ENCODE measurements at places on chromosomes 16 and 17.
A peak's percentile ranks its signal among the peaks of the same experiment; 100 is the strongest.

DNA sequence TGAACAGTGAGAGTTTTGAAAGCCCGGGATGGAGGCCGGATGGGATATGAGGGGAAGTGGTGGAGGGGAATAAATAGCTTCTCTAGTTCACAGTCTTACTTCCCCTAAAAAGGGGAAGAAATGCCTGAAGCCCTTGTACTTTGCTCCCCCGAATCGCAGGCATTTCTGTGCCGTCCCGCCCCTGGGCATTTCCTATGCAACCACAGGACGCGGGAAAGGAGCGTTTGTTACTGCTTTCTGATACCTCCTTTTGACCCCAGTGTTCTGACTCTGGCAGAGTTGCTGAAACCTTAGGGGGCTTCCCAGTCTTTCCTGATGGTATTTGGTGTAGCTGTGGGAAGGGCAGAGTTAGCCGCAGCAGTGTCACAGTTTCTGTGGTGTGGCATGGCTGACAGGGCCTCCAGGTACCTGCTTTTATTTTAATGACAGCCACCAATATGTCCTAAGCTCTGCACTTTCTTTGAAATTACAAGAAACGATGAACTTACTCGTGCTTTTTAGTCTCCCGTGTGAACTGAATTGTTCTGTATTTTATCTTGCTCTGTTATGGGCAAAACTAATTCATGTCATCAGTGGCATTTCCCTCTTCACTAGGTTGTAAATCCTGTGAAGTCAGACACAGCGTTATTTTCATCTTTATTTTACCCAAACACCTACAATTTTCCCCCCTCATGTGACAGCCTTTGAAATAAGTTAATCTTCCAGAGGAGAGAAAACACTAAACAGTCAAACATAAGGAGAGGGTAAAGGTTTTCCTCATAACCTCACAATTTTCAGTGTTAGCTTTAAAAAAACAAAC, 27.1 kb downstream of the USP10 start:
- DNase-seq: peak; percentile 19

DNA sequence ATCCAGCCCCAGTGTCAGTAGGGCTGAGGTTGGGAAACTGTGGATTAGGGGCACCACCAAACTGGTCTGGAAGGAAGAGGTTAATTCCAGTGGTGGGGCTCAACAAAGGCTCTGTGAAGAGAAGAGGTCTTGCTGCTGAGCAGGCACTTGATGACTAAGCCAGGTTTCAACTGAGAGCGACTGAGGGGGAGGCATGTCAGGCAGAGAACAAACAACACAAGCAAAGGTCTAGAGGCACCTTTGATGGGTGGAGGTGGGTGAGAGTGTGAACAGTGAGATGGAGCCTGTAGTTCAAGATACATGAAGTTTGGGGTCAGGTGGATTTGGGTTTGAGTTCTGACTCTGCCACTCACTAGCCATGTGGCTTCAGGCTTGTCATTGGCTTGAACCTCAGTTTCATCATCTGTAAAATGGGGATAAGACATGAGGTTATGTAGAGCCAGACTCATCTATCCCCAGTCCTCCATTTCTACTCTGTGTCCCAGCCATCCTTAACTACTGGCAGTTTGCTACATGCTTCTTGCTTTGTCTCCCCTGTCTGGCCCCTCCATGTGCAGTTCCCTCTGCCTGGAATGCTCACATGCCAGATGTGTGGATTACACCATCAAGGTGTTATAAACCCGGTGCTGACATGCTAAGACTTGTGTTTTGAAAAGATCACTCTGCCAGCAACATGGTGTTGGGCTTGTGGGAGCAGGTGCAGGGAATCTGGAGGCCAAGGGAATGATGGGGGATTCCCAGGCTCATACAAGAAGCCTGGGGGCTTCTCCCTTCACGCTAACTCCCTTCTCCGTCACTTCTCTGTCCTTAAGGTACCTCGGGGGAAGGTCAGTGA, 3.0 kb upstream of the RMI2 start:
- no peak for DNase-seq

GRCh38 chr17:80873307-80873951, 118.2 kb upstream of the CHMP6 start:
- DNase-seq: no peak

- DNase-seq: no peak
These were observed 135.7 kb downstream of the ABCA8 start for GRCh38 chr17:68819465-68819864.

DNA sequence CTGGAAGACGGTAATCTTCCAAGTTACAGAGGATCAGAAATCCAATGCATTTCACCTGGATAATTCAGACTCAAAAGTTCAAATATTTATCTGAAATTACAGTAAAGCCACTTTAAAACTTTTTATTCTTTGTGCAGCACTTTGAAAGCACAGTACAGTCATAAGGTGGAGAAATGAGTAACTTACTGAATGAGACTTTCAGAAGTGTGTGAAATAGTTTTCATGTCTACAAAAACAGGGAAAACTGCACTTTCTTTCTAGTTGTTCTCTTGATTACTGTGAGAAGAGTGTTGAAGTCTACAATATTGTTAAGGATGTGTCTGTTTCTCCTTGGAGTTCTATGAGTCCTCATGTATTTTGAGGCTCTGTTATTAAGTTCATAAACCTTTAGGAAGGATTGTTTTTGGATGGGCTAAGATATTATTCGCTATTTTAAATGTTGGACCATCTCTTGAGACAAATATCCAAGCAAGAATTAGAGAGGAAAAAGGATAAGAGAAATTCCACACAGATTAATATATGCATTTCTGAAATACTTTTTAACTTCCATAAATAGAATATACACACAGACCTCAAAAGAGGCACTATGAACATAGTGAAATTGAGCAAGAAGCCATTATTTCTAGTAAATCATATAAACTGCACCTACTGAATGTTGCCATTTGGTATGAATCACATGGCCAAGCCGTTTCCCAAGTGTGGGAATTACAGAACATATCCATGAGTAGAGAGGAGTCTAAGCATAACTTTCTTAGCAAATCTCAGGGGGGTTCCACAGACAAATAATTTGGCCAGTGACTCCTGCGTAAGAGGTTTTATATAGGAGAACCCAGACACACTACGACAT, 83.6 kb upstream of the PLEKHM1 start:
- no peak for DNase-seq

- no peak for DNase-seq
These were observed 20.6 kb upstream of the PRKCA start for GRCh38 chr17:66281661-66282369.

- no peak for DNase-seq
These were observed 11.8 kb downstream of the POLR2A start for GRCh38 chr17:7495906-7496434.

DNA sequence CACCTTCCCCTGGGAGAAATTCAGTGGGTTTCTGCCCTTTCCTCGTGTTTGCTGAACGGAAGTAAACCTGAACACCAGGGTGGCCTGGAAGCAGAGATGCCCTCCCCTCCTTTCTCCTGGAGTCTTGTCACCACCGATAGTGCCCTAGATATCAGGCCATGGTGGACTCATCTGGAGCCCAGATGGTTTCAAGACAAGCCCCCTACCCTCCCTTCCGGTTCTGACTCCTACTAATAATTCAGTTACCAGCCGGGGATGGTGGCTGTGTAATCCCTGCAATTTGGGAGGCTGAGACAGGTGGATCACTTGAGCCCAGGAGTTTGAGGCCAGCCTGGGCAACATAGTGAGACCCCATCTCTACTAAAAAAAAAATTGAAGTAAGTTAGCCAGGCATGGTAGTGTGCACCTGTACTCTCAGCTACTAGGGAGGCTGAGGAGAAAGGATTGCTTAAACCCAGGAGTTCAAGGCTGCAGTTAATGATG, 2.4 kb downstream of the ZNF469 start:
- DNase-seq: no peak

GRCh38 chr16:19033761-19034160, 33.7 kb upstream of the COQ7 start:
- DNase-seq: no peak

GRCh38 chr16:49757559-49758069, 98.3 kb downstream of the ZNF423 start:
- DNase-seq: no peak

DNA sequence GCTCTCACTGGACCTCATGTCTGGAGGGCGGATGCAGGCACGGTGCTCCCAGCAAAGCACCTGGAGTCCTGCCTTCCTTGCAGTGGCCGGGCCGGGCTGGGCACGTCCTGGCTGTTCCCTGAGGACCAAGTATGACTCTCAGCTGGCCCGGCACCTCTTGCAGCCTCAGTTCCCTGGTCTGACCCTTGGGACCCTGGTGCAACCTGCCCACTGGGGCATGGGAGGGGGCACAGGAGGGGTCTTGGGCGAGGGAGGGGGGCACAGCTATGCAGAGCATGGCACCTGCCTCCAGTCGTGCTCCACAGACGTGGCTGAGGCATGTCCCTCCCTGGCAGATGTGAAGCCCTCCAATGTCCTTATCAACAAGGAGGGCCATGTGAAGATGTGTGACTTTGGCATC, 19.6 kb downstream of the MAP2K3 start:
- DNase-seq: no peak

- no peak for DNase-seq
These were observed 24.3 kb downstream of the G6PC3 start for GRCh38 chr17:44094701-44095387.

DNA sequence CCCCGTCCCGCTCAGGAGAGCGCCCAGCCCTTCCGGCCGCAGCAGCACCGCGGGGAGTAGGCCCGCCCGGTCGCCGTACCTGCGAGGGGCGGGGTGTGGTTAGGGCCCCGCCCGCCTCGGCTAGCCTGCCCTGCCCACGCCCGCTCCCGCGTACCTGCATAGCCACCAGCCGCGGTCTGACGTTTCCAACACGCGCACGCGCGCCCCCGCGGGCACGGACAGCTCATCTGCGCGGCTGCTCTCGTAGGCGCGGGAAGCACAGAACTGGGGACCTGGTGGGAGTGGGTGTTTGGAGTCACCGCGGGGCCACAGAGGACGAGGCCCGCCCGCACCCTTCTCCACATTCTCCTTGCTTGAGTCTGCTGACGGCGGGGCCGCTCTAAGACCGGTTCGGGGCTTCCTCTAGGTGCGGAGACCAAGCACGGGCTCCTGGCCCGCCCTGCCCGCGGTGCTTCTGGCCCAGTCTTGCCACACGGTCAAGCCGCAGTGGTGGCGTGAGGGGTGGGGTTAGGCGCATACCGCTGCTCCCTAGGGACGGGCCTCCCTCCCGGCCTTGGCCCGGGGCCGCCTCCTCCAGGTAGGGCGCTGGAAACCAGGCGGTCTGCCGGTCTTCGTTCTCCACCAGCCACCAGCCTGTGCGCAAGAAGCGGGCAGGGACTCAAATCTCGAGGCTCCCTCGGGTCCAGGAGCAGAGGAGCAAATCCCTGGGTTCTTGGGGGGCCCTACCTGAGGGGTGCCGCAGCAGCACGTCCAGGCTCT, 1.8 kb downstream of the NOXO1 start:
- no peak for DNase-seq

DNA sequence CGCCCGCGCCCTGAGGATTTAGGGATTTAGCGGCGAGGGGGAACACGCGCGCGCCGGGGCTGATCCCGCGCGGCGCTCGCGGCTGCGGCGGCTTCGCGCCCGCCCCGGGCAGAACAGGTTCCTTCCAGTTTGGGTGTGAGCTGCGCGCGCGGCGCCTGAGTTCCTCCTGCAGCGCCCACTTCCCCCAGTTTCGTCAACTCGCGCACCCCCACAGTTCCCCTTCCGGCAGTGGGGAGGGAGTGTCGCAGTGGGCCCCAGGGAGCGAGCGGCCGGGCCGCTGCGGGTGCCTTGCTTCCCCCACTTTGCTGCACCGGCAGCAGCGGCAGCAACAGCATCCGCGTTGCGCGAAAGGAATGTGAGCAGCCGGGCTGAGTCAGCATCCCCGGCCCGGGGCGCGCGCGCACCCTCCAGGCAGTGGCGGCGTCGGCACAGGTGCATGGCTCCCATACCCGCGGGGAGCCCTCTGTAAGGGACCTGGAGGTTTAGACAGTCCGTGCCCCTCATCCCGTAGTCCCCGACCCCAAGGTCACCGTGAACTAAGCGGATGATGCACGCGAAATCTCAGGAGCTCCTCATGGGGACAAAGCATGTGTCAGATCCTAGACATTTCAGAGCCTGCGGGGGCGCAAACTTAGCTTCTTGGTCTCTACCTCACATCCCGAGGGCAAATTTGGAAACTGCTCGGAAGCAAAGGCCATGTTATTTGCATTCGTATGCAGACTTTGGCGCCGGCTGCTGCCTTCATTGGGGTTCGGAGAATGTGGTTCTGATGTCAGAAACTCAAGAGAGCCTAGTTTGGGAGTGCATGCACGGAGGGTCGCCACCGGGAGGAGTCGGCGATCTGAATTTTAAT, 767 bp downstream of the ARSG start:
- peak; percentile 79 for DNase-seq

GRCh38 chr17:78281249-78281845, 49.9 kb downstream of the TMEM235 start:
- DNase-seq: no peak

GRCh38 chr17:38428112-38428642, at the start of gene ARHGAP23:
ARHGAP23 (plus strand) TSS chr17:38428464; CDS start chr17:38428486, 22 bp downstream.
- no peak for DNase-seq

GRCh38 chr16:58047557-58048348, 22.2 kb downstream of the MMP15 start:
- DNase-seq: no peak

GRCh38 chr16:23728112-23728477, 15.1 kb upstream of the ERN2 start:
- DNase-seq: no peak

DNA sequence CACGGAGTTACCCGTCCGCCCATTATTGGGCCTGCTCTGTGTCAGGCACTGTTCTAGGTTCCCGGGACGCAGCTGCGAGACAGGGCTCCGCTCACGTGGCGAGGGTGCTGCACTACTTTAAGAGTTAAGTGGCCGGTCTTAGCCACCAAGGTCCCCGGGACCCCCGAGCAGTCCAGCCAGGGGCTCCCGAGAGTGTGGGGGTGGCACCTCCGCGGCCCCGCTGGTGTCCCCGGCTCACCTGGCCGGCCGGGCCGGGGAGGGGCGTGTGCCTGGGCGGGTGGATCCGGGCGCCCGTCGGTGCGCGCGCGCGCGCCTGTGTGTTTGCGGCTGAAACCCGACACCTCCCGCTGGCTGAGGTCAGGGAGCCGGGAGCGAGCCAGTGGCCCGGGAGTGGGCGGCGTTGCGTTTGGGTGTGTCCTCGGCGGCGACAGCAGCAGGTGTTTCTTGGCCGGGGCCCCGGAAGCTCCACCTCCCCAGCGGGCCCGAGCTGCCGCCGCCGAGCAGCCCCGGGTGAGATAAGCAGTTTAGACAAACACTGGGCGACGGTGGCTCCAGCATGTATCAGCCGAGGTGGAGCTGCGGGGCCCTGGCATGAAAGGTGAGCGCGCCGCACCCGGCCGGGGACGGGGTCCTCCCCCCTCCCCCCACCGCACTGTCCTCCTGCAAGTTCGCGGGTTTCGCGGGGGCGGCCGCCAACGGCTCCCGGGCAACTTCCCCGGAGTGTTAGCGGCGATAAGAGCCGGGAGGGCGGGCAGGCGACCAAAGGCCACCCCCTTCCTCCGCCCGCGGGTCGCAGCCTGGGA, at the start of gene GSE1:
Gene GSE1 (plus strand): TSS at position 522 of the 803 bp plus-strand sequence. CDS start 70 bp downstream, at position 592.
- peak; percentile 69 for DNase-seq

All from stimulated activated CD8-positive, alpha-beta memory T cell treated with anti-CD3 and anti-CD28 coated beads, Interleukin-2, amount 100 ng/mL, for 48 hours (primary cell).